ENCODE measurements at places on chromosomes 2 and 18.

DNA sequence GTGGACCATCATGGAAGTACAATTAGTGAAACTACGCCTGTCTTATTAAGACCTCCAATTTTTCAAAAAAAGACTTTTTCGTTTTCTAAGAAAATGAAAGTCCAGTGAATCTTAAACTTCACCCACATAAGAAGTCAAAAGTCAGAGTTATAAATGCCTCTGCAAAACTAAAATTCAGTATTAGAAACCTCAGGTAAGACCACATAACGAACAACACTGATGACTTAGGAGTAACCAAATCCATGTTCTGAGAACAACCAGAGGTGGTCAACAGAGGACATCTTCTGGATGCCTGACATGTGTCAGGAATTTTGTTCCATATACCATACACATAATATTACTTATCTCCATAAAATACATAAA is 62.4 kb downstream of the RPL31 start:
- no peak for DNase-seq

GRCh38 chr2:236731767-236732580 is 162.3 kb downstream of the ACKR3 start:
- DNase-seq: no peak

GRCh38 chr2:173136599-173136998 is 61.0 kb downstream of the MAP3K20 start:
- no peak for DNase-seq

- DNase-seq: no peak
Measured at GRCh38 chr2:88239781-88240180, 69.6 kb downstream of the THNSL2 start.

DNA sequence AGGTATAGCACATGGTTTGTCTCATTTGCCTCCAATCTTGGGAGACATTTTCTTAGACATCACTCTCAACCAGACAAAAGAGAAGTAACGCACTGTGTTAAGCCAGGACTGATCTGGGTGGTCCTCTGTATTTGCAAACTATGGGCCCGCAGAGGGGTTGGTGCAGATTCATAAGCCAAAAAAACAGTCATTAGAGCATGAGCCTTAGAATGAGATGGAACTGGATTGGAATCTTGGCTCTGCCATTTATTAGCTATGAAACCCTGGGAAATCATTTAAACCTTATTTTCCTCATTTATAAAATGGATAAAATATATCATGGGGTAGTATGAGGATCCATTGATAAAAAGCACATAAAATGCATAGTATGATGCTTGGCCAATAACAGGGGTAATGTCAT is 213.5 kb upstream of the APCDD1 start:
- DNase-seq: no peak

DNA sequence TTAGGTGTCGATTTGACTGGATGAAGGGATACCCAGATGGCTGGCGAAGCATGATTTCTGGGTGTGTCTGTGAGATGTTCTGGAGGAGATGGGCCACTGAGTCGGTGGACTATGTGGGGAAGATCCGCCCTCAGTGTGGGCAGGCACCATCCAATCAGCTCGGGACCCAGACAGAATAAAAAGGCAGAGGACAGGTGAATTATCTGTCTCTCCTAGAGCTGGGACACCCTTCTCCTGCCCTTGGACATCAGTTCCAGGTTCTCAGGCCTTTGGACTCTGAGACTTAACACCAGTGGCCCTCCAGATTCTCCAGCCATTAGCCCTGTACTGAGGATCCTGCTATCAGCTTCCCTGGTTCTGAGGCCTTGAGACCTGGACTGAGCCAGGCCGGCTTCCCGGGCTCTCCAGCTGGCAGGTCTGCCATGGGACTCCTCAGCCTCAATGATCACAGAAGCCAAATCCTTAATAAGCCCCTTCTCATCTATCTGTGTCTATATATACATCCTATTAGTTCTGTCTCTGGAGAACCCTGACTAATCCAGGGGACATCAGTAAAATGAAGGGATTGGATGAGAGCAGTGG is 11.7 kb downstream of the PROC start:
- no peak for DNase-seq

GRCh38 chr2:29159125-29159524 is 43.9 kb downstream of the CLIP4 start:
- no peak for DNase-seq

- no peak for DNase-seq
Measured at GRCh38 chr2:25991965-25992364, 9.7 kb upstream of the KIF3C start.

GRCh38 chr2:190506666-190507065 is 27.9 kb downstream of the NEMP2 start:
- DNase-seq: no peak

DNA sequence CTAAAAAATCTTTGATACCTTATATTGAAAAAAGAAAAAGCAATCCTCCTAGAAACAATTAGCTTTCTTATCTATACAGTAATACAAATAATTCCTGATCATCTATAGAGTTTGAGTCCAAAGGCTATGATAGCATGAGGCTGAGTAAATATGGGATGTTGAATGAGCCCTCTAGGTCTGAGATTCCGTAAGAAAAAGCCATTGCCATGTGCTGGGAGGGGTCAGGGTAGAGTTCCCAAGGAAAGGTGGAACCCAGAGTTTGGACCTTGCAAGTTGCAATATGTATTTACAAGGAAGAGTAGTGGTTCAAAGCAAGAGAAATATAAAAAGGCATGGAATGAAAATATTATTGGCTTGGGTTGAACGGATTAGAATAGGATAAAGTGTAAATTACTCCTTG is 178.1 kb downstream of the DCC start:
- DNase-seq: no peak

- DNase-seq: peak; percentile 100
Measured at GRCh38 chr2:108594982-108595464, 60.8 kb downstream of the LIMS1 start.

DNA sequence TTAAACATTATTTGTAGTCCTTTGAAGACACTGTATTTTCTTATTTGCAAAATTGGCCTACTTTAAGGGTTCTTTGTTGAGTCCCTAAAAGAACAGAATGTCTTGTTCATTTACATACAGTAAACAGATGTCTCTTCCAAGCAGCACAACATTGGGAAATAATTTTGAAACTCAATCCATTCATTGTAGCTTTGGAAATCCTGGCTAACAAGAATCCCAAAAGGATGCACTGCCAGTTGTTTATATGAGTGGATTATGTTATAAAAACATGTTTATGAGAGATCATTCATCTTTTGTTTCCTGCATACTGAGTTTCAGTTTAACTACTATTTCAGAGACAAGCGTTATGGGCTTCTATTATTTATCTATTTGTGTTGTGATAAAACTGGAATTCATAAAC is 499.3 kb downstream of the PID1 start:
- DNase-seq: no peak

DNA sequence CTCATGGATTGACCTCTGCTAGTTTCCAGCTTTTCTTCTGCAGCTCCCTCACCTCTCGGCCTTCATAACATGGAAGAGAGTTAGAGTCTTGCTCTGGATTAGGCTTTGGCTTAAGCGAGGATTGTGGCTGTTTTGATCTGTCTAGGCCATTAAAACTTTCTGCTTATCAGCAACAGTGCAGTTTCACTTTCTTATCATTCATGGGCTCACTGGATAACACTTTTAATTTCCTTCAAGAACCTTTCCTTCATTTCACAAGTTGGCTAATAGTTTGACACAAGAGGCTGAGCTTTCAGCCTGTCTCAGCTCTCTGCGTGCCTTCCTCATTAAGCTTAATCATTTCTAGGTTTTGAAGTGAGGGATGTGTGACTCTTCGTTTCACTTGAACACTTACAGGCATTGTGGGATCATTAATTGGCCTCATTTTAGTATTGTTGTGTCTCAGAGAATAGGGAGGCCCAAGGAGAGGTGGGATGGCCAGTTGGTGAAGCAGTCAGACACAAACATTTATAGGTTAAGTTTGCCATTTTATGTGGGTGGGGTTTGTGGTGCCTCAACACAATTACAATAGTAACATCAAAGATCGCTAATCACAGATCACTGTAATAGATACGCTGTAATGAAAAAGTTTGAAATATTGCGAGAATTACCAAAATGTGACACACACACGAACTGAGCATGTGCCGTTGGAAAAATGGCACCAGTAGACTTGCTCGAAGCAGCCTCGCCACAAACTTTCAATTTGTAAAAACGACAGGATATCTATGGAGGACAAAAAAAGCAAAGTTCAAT is 129.3 kb downstream of the ZNF236 start:
- no peak for DNase-seq

DNA sequence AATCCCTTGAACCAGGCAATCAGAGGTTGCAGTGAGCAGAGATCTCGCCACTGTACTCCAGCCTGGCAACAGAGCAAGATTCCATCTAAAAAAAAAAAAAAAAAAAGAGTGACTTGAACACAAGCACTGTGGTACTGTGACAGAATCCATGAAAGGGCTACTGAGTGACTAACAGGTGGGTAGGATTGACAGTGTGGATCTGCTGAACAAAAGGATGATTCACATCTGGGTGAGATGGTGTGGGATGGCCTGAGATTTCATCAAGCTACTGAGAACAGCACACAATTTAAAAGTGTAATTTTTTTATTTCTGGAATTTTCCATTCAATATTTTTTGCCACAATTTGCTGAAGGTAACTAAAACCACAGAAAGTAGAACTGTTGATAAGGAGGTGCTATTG is 13.3 kb upstream of the SP3 start:
- no peak for DNase-seq

DNA sequence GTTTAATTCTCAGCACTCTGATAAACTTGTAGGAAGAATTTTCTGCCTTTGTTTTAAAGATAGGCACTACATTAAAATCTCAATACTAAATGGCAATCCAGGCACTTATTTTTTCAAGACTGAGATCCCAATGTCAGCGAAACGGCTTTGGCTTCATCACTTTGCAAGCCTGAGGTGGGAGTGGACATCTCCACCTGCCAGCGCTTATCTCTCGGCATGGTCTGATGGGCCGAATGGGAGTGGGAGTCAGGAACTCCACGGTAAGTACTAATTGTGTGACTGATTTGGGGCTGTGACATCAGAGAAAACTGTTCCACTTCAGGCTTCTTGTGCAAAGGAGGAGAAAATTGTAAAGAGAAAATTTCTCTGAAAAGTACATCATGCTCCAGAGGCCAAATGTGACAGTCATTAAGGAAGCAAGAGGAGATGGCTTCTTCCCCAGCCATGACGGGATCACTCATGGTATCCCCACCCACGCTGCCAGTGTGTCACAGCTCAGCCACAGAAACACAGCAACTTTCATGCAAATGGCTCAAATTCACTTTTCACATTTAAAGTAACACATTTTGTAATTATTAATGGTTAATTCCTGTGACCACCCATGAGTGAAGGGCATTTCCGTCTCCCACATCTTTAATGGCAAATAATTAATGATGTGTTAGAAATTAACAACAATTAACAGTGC is 385.5 kb upstream of the HNRNPA3 start:
- DNase-seq: no peak

DNA sequence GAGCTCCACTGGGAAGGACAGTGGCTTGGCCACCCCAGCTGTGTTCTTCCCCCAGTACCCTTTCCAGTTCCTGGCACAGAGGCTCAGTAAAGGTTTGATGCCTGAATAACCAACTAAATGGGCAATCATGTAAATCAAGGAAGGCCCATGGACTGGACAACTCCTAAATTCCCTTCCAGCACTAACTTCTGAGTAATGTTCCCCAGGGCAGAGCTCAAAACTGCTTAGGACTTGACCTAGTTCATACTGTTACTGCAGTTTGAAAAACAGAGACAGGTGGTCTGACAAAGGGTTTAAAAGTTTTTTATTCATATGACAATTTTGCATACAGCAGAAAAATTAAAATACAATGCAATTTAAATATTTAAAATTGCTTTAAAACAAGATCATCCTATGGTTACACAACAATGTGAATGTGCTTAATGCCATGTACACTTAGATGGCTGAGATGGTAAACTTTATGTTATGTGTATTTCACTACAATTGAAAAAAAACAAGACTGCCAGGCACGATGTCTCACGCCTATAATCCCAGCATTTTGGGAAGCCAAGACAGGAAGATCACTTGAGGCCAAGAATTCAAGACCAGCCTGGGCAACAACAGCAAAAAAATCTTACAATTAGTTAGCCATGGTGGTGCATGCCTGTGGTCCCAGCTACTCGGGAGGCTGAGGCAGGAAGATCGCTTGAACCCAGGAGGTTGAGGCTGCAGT is 26.2 kb downstream of the PCBP1 start:
- DNase-seq: no peak

DNA sequence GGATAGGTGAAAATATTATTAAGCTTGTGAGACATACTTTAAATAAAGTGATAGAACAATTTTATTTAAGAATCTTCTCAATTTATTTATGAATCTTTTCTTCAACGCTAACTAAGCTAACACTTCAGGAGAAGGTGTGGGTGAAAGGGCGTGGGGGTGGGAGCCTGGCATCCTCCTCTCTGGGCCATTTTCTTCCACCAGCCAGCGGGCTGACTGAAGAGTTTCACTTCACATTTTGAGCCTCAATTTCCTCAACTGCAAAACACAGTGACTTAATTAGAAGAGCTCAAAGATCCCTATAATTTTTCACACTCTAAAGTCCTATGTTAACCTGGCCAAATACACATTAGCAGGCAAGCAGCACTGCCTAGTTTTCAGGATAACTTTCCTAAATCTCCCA is 94.8 kb downstream of the FTCDNL1 start:
- DNase-seq: no peak

DNA sequence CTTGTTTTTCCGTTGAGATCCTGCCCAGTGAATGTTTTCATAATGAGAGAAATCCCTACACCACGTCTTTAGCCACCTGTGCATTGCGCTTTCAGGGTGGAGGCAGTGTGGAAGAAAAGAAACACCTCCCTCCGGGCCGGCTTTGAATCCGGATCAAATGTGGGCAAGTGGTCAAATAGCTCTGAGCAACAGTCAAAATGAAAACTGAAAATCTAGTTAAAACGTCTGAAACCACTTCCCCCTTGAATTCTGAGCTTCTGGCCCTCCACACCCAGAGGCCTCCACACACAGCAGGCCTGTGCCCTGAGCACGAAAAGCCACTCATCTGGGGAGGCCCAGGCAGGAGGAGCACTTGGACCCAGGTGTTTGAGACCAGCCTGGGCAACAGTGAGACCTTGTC is 263.6 kb upstream of the SALL3 start:
- no peak for DNase-seq

GRCh38 chr2:139918982-139919381 is 1138.8 kb upstream of the NXPH2 start:
- DNase-seq: no peak

- no peak for DNase-seq
Measured at GRCh38 chr2:230980468-230980867, 15.5 kb upstream of the SPATA3 start.

DNA sequence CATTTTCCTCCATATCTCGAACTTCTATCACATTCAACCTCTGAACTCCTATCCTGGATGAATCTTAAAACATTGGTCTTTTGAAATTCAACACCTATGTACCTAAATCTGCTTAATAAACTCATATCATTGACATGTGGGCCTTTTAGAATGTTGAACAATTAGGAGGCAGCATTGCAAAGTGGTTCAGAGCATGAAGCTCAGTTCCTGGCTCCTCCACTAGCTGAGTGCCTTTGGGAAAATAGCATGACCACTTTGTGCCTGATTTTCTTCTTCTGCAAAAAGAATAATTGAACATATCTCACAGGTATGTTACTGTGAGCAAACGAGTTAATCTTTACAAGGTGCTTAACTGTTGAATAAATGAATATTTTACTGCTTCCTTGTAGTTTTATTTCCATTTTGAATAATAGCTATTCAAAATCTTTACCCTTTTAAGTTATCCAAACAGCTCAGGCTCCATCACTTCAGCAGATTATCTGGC is 14.3 kb upstream of the ITPRID2 start:
- DNase-seq: no peak

GRCh38 chr2:219428469-219428868 is 6.2 kb upstream of the SPEG start:
- no peak for DNase-seq
